ENCODE measurements at places on chromosomes 7 and 10.

DNA sequence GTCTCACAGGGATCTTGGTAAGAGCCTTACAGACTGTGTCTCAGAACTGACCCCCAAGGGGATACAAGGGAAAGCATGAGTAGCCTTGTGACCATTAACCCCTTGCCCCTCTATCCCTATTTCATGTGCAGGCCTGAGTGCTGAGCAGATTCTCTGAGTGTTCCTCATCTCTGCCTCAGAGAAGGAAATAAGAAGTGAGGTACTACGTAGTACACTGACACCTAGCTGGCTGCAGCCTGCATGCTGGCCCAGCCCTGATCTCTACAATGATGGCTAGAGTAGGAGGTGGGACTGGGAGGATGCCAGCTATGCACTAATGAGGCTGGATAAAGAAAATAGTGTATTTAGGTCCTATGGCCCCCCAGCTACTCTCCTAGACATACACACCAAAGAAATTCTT, 174.9 kb upstream of the HPS1 start:
- H3K4me1 ChIP-seq: no peaks in the 10 kb centered on the region
- no peak overlapping the region for H3K27ac ChIP-seq
- no peaks in the 10 kb centered on the region for H3K27me3 ChIP-seq
- H3K4me3 ChIP-seq: no peak overlapping the region
- no peak for DNase-seq

DNA sequence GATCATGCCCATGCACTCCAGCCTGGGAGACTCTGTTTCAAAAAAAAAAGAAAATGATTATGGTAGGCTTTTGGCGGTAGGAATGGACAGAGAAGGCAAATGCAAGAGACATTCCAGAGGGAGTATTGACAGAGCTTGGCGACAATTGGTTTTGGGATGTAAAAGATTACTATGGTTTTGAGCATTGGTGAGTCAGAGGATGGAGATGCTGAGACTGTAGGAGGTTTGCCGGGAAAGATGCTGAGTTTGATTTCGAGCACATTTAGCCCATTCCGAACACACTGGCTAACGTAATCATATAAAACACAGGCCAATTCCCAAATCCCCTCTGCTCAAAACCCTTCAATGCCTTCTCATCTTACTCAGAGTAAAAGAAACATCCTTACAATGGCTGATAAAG, 161.6 kb upstream of the MKLN1 start:
- no peaks in the 10 kb centered on the region for H3K36me3 ChIP-seq
- no peak overlapping the region for H3K4me3 ChIP-seq
- no peaks in the 10 kb centered on the region for H3K27me3 ChIP-seq
- peaks cover 12% of the 10 kb centered on the region for H3K4me1 ChIP-seq

GRCh38 chr7:106371629-106372028, 86.8 kb upstream of the NAMPT start:
- no peak overlapping the region for H3K4me3 ChIP-seq
- no peaks in the 10 kb centered on the region for H3K36me3 ChIP-seq
- no peaks in the 10 kb centered on the region for H3K27me3 ChIP-seq
- DNase-seq: no peak
- no peak overlapping the region for H3K27ac ChIP-seq

DNA sequence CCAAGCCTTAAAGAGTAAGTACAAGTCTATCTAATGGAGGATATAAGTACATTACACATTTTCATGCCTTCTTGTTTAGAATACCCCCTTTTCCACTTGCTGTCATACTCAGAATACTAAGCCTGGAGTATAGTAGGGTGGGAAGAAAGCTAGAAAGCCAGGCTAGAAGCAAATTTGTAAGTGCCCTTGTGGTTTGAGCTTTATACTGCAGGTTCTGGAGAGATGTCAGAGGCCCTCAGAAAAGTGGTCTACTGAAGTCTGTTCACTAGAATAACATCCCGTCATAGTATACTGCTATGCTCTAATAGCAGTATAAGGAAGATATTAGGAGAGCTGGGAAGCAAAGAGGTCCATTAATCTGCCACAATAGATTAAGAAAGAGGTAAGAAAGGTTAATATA, 62.7 kb downstream of the HPSE2 start:
- no peak overlapping the region for H3K27ac ChIP-seq
- H3K4me3 ChIP-seq: no peak overlapping the region
- no peak for DNase-seq

DNA sequence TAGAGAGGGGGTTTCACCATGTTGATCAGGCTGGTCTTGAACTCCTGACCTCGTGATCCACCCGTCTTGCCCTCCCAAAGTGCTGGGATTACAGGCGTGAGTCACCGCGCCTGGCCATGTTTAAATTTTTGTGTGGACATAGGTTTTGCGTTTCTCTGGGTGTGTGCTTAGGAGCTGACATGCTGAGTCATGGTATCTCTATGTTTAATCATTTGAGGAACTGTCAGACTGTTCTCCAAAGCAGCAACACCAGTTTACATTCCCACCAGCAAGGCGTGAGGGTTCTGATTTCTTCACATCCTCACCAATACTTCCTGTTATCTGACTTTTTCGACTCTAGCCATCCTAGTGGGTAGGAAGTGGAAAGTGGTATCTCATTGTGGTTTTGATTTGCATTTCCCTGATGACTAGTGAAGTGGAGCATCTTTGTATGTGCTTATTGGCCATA, 153.7 kb downstream of the DNAJB6 start:
- DNase-seq: no peak
- H3K27me3 ChIP-seq: peaks cover 5% of the 10 kb centered on the region
- H3K27ac ChIP-seq: no peak overlapping the region
- no peaks in the 10 kb centered on the region for H3K36me3 ChIP-seq

DNA sequence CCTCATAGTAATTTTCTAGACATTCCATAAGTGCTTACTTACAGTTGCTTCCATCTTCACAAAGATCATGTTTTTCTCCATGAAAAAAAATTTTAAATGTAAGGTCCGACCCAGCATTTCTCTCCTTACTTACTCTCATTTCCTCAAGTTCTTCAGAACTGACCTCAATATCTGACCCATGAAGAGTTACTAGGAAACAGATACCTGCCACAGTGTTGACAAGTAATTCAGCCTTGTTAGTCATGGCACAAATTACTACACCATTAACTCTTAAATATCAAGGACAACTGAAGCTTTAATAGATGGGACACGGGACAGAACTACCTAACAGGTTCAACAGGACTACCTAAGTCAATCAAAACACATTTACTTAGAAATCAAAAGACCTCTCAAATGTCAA, 316.2 kb downstream of the POM121L12 start:
- no peaks in the 10 kb centered on the region for H3K4me1 ChIP-seq
- no peak overlapping the region for H3K4me3 ChIP-seq
- H3K36me3 ChIP-seq: no peaks in the 10 kb centered on the region
- no peak for DNase-seq
- no peak overlapping the region for H3K27ac ChIP-seq

GRCh38 chr10:86974484-86974883, 6.2 kb downstream of the ADIRF start:
- H3K4me3 ChIP-seq: no peak overlapping the region
- no peaks in the 10 kb centered on the region for H3K36me3 ChIP-seq
- H3K27me3 ChIP-seq: no peaks in the 10 kb centered on the region
- DNase-seq: no peak
